ENCODE measurements at places on chromosomes 1 and 21.

DNA sequence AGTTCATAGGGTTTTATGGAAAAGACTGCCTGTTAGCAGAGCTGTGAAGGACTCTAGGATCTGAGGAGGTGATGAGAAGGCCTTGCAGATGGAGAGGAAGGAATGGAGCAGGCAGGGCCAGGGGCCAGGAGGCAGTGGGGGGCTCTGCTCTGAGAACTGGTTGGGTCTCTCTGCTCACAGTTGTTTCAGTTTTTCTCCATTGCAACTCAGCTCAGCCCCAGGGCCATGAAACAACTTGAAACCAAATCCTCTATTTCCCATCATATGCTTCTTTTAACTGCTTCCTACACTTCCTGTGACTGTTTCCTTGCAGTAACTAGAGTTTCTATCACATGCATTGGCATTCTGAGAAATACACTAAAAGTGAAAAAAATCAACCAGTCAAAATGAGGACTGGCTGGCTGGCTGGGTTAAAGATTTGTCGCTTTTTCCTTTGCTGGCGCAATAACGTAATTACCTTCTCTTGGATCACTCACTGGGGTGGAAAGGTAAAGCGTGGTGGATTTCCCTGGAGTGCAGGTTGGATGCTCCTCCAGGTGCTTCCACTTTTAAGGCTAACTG, 172.0 kb downstream of the CDC7 start:
- DNase-seq = no peak

GRCh38 chr1:116433275-116434257, 60.5 kb downstream of the ATP1A1 start:
- no peak for DNase-seq

GRCh38 chr21:27817074-27817473, 850.2 kb upstream of the ADAMTS5 start:
- no peak for DNase-seq

GRCh38 chr21:36628761-36629460, 70.0 kb upstream of the SIM2 start:
- no peak for DNase-seq

- DNase-seq = peak; percentile 40
Measured at GRCh38 chr1:230768903-230769570, 21.8 kb downstream of the CAPN9 start.

- peak; percentile 3 for DNase-seq
Measured at GRCh38 chr1:93346421-93346993, 800 bp downstream of the DR1 start.

GRCh38 chr1:19341201-19342061, 29.3 kb downstream of the SLC66A1 start:
- peak; percentile 62 for DNase-seq

DNA sequence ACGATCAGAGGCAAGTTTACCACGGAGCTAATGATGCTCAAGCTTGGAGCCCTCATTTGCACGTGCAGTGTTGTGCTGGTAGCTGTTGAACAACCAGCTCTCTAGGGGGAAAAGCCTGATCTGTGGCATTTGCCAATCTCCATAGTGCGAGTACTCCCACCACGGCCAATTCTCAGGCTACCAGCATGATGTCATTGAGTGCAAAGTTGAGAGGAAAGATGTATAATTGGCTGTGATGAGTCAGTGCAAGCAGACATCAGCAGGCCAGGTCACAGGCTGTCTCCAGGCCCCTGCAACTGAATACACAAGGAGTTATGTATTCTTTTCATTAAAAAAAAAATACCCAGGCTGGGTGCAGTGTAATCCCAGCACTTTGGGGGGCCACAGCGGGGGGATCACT, 233.1 kb upstream of the VAMP3 start:
- no peak for DNase-seq

- no peak for DNase-seq
Measured at GRCh38 chr1:185532856-185533255, 201.3 kb upstream of the HMCN1 start.

DNA sequence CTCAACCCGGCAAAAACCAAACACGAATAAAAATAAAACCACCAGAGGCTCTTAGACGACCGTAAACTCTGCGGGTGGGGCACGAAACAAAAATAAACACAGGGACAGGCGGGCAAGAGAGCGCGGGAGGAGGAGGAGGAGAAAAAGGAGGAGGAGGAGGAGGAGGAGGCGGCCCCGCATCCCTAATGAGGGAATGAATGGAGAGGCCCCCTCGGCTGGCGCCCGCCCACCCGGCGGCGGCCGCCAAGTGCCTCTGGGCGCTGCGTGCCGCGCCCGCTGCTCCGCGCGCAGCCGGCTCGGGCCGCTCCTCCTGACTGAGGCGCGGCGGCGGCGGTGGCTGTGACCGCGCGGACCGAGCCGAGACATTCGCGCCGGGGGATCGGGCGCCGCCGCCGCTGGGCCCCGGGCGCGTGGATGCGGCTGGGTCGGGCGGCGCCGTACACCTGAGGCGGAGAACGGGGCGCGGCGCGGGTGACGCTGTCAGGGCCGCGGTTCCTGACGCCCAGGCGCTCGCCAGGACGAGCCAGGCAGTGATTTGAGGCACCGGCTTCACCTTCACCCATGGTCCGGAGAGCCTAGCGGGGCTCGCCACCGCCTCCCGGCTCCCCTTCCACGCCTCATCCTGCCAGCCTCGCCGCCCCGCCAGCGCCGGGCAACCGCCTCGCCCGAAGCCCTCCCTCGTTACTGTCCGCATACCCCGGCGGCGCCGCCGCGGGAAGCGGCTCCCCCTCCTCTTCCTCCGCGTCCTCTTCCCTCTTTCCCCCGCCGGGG, at the start of gene MARK1:
Gene MARK1 (plus strand): TSS at position 229 of the 771 bp plus-strand sequence. CDS start 687 bp downstream, outside the sequence.
- DNase-seq = peak; percentile 43

DNA sequence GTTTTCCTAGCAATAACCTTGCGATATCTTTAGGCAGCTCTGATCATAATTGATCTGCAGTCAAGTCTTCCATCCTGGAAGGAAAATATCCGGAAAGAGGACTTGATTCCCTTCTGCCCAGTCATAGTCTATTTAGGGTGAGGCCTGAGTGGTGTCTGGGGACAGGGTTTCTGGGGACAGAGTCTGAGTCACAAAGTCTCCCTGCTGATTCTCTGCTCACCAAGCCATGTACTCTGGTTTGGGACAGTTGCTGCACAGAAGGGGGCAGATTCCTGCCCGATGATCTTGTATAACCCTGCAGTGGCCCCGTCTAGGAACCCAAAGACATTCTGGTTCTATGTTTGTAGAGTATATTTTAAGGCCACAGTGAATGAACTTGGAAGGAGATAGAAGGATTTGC, 178.8 kb downstream of the KCNJ6 start:
- no peak for DNase-seq

- no peak for DNase-seq
Measured at GRCh38 chr1:233281711-233282581, 13.6 kb downstream of the PCNX2 start.

DNA sequence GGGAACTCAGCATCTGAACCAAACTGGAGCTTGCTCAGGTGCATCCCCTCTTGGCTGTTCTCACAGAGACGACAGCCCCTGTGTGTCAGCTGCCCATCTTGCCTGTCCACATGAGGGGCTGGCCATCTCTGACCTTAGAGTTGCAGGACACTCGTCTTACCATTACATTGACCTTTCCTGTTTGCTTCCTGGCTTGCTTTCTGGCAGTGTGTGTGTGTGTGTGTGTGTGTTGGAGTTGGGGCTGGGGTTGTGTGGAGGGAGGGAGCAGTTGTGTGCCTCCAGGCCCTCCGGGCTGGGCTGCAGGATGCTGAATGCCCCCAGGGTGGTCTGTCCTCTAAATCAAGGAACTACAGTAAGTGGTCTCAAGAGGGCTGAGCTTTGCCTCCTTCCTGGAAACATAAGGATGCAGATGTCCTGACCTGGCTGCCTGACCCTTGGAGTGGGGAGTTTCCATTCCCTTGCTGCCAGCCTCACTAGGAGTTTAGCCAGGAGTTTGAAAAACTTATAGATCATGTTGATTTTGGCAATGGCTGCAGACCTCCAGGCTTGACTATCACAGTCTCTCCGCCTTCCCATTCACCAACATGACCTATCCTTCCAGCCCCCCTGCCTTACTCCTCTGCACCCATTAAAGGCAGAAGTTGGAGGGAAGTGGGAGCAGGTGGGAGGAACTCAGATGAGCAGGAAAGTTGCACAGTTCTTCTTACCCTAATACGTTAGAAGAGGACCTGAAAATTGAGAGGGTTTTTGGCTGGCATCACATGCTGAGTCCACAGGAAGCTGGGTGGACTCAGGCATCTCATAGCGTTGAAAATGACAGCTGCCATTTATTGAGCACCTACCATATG, 19.0 kb downstream of the RASSF5 start:
- no peak for DNase-seq

DNA sequence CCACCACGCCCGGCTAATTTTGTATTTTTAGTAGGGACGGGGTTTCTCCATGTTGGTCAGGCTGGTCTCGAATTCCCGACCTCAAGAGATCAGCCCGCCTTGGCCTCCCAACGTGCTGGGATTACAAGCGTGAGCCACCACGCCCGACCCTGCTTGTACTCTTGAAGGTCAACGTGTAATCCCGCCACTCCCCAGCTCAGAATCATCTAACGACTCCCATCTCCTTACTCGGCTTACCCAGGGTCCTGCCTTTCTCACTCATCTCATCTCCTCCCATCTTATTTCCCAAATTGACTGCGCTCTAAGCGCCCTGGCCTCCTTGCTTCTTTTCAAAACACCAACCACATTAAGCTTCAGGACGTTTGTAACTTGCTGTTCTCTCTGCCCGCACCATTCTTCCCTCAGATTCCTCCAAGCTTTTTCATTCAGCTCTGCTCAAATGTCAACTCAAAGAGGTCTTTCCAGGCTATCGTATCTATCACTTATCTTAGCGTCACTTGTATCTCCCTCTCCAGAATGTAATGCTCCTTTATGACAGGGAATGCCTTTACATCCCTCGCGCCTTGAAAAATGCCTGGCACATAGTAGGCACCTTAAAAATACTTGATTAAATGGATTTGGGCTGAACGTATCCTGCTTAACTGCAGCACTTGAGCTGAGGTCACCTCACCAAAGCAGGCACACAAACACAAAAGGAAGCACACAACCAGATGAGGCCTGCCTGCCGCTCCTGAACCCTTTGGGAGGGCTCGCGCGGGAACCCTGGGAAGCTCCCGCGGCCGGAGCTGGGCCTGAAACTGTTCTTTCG, 1.4 kb upstream of the USP1 start:
- DNase-seq = no peak

GRCh38 chr21:25987531-25987930, 183.0 kb downstream of the APP start:
- no peak for DNase-seq

DNA sequence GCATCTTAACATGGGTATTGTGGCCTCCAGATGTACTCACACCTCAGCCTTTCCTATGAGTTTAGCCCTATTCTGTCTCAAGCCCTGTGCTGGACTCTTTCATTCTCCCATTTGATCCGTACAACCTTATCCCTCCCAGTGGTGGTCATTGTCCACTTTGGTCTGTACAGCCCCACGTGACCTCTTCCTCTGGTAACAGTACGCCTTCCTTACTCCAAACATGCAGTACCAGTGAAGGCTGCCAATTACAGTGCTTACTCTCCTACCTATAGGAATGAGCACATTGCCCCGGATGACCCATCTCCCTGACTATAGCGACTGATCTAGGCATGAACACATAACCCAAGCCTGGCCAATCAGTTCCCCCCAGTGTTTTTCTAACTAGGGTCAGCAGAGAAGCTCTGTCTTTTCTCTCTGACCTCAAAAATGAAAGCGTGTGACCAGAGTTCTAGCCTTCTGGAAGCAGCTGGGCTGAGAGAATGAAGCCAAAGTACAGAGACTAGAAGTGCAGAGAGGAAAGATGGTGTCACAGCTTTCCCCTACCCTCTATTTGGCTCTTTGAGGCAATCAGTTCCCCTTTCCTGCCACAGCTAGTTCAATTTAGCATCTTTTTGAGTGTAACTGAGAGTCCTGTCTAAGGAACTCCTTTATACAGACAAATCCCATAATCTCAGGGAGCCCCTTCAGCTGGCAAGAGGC, 9.9 kb upstream of the QSOX1 start:
- no peak for DNase-seq

DNA sequence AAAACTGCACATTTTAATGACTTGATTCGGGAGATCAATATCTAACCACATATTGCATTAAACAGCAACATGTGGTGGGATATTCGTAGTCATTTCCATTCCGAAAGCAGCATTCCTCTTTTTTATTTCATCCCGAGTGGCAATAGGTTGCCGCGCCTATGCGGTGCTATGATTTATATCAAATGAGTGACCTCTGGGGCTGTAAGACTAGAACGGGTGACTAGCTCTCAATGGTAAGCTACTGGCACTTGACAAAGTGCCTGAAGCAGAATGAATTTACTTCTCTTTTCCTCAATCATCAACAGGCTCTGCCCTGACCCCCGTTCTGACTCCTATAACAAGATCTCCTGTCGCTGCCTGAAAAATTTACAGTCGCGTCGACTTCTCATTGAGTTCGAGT, 162.3 kb downstream of the ZNF281 start:
- no peak for DNase-seq

DNA sequence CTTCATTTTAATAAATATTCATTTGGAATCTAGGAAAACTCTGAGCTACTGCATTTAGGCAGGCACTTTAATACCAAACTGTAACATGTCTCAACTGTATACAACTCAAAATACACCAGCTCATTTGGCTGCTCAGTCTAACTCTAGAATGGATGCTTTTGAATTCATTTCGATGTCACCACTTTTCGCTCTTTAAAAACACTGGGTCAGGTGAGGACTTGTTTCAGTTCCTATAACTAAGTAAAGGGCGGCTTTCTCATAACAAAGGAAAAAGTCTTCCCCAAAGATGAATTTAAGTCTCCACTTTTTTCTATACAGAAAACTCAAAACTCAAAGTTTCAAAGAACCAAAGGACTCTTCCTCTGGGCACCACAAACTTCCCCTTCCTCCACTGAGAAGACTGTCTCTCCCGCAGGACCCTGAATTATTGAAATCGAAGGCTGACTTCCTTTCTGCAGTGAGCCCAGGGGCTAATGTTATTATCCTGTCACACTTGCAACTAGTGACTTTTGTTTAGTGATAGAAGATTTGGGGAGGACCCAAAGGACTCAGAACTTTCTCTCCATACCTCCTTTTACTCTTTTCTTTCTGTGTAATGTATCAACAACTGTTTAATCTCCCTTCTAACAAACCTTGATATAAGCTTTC, 9.7 kb upstream of the DHX9 start:
- no peak for DNase-seq

DNA sequence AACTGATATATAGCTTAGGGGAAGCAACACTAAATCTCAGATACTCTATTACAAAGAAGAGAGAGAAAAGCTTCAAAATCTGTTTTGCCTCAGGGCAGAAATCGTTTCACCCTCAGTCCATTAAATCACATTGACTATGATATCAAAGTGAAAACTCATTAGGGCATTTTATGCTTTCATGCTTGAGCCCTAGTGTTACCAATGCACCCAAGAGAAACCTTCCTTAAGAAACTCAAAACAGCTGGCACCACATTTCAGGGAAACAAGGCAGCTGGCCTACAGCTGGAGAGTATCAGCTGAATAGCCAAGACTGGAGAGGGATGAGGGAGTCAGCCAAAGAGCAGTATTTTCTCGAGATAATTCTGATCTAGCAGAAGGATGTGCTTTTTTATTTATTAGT, 14.9 kb downstream of the COLGALT2 start:
- DNase-seq = no peak

GRCh38 chr1:59730759-59731478, 83.8 kb upstream of the HOOK1 start:
- DNase-seq = peak; percentile 50

Data from Caco-2 (cell line).